ENCODE measurements at places on chromosomes 12 and 14.

DNA sequence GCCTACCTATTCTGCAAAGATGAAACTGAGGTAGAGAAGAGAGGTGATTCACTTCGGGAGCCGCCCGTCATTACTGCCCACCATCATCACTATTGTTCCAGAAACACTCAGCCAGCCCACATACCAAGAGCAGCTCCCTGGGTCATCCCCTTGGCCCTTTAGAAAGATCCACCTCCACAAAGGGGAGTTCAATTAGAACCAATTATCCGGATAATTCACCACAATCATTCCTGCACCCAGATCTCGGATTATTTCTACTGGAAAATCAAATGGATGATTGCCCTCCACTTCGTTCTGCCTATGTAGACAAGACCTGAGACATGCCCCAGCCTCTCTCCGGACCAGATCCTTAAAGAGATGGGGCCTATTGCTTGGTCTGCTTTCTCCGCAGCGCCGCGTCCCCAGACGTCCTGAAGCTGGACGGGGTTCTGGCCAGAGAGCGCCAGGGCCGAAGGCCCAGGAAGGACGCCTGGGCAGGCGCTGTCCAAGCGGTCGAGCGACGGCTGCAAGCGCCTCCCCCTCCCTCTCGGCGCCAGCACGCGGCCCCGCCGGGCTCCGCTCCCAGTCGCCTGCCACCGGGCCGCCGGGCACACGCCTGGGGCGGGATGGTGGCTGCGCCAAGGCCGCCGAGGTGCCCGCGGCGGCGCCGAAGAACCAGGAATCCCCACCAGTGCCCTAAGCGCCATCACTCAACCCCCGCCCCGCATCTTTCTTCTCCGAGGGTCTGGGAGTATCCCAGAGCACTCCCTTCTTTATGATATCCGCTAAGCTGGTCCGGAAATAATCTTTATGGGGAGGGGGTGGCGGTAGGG is 1.3 kb upstream of the ASCL1 start:
- no peak for DNase-seq

DNA sequence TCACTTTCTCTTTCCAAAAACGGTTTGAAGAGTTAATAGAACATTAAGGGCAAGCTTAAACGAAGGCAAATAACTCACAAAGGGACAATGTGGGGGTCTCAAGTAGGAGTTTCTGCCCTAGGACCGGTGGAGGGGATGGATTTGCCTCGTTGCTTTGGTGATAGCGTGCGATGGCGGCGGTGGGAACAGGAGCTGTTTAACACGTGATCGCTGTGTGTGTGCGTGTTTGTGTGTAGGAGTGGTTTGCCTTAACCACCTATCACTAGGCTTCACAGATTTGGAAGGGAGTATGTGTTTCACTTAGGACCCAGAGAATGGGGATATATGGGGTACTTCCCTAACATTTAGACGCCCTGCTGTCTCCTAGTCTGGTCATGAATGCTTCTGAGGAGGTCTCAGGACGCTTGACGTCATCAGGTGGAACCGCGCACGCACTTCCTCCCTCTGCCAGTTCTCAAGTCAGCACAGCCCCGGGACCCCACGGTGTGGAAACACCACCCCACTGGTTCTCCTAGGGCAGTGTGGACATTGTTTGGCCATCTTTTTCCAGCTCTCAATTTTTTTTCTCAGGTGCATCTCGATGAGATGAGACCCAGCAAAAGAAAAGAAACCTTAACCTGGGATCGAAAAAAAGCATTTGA is 231.2 kb downstream of the ATP23 start:
- no peak for DNase-seq

DNA sequence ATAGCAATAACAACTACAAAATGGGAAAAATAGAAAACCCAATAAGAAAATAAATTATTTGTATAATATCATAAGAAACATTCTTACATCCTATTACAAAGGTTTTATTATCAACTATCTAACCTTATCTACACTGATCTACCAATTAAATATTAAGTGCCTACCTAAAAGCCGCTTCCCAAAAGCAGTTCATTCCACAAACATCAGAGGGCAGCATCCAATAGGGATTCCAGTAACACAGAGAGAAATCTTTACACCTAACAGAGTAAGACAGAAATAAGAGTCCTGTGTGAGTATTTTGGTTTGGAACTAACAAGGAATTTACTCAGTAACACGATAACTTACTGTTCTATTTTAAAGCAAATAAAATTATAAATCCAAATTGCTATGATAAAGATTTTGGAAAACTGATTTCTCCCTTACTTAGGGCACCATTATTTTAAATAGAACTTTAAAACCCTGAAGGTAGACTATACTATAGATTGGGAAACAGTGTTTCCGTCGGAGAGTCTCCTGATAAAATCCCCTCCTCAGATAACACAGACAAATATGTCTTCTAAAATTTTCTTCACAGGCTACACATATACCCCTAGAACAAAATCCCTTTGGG is 15.0 kb downstream of the GXYLT1 start:
- no peak for DNase-seq

DNA sequence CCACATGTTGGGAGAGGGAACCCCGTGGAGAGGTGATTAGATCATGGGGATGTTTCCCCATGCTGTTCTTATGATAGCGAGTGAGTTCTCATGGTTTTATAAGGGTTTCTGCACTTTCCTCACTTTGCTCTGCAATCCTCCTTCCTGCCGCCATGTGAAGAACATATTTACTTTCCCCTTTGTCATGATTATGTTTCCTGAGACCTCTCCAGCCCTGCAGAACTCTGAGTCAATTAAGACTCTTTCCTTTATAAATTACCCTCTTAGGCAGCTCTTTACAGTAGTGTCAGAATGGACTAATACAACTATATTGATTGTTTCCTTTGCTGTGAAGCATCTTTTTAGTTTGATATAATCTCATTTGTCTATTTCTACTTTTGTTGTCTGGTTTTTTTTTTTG is 13.1 kb upstream of the RASSF9 start:
- no peak for DNase-seq

DNA sequence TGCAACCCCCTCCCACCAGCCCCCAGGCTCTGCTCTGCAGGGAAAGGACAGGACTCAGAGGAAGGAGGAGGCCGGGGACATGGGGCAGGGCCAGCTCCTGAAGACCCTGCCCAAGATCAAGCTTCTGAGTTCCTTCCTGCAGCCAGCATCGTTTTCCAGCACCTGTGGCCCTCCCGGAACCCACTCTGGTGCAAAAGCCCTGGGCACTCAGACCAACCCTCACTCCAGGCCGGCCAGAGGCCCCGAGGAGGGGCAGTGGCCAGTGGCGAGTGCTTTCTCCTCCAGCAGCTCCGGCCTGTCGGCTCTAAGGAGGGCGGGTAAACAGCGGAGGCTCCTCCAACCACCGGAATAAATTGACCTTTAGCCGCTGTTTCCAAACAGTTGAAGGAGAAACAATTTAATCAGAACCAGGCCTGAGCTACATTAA is 10.8 kb downstream of the TMEM179 start:
- DNase-seq: no peak

GRCh38 chr14:69755784-69756183 is 11.2 kb upstream of the SRSF5 start:
- no peak for DNase-seq
